Retinal pigment epithelial cell (primary cell): ENCODE measurements at places on chromosomes 16 and 17.

DNA sequence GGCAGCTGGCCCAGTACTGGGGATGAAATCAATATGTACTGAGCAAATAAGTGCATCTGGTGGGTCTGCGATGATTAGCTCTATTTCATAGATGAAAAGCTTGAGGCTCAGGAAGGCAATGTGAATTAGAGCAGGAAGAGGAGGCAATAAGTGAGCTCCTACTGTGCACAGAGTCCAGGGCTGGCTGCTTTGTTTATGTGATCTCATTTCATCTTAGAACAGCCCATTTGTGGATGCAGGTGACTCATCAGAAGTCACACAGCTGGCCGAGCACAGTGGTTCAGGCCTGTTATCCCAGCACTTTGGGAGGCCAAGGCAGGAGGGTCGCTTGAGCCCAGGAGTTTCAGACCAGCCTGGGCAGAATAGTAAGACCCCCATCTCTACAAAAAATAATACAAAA, 7.1 kb downstream of the TMEM114 start:
- DNase-seq, result no peak

DNA sequence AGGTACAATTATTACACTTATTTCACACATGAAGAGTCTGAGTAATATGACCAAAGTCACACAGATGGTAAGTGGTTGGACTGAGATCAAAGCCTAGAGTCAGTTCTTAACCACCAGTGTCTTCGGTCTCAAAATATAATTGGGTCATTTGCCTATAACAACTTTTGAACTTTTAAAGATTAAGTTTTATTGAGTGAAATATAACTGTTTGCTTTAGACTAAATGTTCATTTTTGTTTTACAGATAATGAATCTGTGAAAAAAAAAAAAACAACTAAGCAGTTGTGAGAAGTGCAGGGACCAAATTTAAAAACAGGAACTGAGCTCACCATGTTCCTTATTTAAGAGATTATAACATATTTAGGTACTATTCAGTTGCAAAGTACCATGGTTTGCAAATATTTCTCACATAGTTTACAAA, 150.1 kb downstream of the ITFG1 start:
- DNase-seq, result no peak

GRCh38 chr16:67329901-67330300, 3.3 kb downstream of the LRRC36 start:
- DNase-seq, result no peak

DNA sequence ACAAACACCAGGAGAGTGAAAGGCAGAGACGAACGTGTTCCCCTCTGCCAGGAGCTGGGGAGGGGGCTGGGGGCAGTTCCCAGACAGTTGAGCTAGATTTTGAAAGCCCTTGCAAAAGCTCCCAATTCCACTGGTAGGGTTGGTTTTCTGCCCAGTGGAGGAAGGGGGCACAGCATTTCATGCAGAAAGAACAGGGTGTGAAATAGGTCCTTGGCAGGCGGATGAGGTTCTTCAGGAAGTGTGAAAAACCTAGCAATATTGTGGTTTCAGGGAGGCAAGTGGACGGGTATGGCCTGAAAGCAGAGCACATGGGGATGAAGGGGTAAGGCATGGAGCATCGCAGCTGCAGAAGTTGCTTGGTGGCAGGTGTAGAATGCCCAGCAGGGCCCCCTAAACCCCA, 248.3 kb downstream of the KATNIP start:
- DNase-seq, result no peak

- DNase-seq, result no peak
These were observed 491 bp downstream of the IST1 start for GRCh38 chr16:71895679-71896365.

DNA sequence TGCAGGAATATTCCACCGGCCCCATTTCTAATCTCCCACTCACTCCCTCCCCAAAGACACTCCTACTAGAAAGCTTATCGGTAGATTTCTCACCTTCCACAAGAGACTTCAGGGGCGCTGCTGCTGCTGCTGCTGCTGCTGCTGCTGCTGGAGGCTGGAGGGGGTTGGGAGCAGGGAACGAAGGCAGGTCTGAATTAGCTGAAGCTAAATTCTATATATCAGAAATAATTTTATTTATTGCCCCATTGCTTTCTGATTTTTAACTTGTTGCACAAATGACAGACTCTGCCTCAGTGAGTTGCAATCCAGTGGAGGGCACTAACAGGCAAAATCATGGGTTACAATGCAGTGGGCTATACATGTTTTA, 25.8 kb upstream of the HLF start:
- no peak for DNase-seq

DNA sequence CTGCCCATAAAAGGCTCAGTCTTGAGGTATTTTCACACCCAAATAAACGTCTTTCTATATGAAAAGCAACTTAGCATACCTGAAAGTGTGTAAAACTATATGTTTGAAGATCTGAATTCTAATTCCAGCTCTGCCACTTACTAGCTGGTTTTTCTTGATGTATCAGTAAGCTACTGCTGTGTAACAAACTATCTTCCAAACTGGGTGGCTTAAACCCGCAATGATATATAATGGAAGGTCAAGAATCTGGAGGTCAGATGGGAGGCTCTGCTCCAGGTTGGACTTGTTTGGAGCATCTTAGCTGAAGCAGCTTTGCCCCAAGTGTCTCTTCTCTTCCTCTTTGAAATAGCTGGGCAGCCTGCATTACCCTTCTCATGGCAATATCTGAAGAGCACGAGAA, 164.3 kb upstream of the IRX5 start:
- DNase-seq, result no peak

DNA sequence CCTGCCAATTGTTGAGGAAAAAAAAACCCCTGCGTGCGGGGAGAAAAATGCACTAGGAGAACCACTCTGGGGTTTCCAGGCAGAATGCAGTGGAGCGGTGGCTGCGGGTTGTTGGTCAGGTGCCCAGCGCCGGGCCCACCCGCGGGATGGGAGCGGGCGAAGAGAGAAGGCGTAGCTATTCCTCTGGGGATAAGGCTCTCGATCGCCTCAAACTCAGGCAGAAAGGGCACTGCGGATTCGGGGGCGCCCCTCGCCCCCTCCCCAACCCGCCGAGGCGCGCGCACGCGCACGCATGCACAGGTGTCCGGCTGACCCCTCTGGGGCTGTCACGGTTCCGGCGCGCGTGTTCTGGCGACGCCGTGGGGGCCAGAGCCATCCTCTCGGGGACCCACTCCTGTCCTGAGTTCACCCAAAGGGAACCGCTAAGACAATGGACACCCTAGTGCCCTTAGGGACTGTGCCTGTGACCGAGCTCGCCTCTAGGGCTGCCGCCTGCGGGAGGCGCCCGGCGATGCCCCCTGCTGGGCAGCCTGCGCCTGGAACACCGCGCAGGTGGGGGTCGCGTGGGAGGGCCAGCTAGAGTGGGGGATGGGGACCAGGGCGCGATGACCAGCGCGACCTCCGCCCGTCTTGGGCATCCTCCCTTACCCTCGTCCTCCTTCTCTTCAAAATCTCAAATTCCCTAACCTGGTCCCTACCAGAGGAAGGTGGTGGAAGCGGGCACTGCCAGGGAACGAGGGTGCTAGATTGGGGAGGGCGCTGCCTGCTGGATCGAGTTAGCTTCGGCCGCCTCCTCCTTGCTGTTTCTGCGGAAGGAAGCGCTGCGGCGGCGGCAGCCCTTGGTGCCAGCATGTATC, 14.4 kb upstream of the CBX8 start:
- DNase-seq, result no peak

- no peak for DNase-seq
These were observed 117.5 kb downstream of the CCDC182 start for GRCh38 chr17:57627591-57627990.

DNA sequence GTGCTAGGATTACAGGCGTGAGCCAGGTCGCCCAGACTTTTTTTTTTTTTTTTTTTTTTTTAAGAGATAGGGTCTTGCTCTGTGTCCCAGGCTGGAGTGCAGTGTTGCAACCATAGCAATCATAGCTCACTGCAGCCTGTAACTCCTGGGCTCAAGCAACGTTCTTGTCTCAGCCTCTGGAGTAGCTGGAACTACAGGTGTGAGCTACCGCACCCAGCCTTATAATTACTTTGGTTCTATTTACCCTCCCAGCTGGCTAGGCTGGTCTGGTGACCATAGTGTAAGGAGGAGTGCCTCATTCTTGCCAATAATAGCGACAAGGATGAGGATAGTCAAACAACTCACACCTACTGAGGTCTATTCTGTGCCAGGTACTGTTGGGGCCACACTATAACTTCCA, 39.6 kb upstream of the USP7 start:
- no peak for DNase-seq

- no peak for DNase-seq
These were observed 471.1 kb downstream of the WWOX start for GRCh38 chr16:78570399-78571141.

DNA sequence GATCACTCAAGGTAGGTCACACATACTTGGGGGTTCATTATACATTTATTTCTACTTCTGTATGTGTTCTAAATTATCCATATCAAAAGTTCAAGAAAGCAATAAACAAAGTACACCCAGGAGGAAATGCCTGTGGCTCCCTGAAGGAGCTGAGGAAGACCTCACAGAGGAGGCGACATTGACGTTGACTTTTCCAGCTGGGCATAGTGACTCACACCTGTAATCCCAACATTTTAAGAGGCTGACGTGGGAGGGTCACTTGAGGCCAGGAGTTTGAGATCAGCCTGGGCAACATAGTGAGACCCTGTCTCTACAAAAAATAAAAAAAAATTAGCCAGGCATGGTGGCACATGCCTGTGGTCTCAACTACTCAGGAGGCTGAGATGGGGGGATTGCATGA, 16.3 kb downstream of the ITGAD start:
- DNase-seq, result no peak

DNA sequence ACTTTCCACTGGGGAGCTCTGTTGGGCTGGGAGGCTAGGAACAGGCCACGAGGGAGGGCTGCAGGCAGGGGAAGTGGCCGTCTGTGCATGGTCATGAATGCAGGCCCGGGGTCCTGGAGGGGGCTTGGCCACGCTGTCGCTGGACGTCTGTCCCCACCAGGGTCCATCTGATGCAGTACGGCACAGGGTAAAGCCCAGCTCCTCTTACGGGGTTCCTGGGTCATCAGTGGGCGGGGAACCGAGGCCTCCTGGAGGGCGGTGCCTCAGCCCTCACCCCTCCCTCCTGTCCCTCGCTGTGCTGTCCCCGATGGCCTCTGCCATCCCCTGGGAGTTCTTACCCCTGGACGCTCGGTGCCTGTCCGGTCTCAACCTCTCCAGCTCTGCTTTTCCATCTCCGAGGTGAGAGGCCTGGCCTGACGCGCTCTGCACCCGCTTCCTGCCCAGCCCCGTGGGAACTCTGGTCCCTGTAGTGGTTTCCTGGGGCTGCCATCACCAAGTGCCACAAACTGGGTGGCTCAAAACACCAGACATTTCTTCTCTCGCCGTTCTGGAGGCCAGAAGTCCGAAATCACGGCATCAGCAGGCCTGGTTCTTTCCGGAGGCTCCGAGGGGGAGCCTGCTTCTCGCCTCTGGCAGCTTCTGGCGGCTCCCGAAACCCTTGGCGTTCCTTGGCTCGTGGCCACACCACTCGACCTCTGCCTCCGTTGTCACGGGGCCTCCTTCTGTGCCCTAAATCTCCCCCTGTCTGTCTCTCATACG, 182.8 kb downstream of the SEC14L1 start:
- no peak for DNase-seq

DNA sequence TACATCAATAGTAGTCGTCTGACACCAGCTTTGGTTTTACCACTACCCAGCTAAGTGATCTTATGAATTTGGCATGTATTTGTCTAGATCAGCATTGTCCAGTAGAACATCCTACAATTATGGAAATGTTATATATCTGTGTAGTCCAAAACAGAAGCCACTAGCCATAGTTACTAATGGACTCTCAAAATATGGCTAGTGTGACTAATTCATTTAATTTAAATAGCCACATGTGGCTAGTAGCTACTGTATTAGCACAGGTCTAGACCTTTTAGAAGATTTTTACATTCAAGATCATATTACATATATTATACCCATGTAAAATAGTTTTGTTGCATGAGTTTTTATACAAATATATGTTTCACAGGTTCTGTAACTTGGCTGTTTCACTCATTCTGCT, 27.0 kb upstream of the NFAT5 start:
- no peak for DNase-seq
